Anterior cingulate cortex (tissue), 58 donors: ENCODE measurements at places on chromosomes 7 and 10.

DNA sequence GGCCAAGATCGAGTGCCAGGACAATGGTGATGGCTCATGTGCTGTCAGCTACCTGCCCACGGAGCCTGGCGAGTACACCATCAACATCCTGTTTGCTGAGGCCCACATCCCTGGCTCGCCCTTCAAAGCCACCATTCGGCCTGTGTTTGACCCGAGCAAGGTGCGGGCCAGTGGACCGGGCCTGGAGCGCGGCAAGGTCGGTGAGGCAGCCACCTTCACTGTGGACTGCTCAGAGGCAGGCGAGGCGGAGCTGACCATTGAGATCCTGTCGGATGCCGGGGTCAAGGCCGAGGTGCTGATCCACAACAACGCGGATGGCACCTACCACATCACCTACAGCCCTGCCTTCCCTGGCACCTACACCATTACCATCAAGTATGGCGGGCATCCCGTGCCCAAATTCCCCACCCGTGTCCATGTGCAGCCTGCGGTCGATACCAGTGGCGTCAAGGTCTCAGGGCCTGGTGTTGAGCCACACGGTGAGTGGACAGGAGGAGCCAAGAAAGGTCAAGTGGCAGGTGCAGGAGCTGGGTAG, 14.6 kb downstream of the FLNC start:
- DNase-seq: no peak

DNA sequence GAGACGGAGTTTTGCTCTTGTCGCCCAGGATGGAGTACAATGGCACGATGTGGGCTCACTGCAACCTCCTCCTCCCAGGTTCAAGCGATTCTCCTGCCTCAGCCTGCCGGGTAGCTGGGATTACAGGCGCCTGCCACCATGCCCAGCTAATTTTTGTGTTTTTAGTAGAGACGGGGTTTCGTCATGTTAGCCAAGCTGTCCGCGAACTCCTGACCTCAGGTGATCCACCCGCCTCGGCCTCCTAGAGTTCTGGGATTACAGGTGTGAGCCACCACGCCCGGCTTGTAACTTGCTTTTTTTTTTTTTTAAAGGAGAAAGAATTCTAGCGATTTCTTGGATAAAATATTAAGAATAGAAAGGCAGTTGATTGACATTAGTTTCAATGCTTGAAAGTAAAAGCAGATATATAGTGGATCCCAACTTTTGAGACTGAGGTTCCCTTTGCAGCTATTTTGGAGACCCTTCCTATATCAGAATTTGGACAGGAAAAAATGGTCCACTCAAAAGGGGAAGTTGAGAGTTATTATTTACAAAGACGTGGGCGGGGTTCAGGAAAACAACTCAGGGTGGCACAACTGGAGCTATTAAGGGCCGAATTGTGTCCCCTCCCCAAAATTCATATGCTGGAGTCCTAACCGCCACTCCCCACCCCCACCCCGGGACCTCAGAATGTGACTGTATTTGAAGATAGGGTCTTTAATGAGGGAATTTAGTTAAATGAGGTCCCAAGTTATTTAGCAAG, 1.3 kb upstream of the ERCC6 start:
- DNase-seq: no peak

GRCh38 chr7:21948887-21949540, 3.3 kb upstream of the CDCA7L start:
- no peak for DNase-seq

DNA sequence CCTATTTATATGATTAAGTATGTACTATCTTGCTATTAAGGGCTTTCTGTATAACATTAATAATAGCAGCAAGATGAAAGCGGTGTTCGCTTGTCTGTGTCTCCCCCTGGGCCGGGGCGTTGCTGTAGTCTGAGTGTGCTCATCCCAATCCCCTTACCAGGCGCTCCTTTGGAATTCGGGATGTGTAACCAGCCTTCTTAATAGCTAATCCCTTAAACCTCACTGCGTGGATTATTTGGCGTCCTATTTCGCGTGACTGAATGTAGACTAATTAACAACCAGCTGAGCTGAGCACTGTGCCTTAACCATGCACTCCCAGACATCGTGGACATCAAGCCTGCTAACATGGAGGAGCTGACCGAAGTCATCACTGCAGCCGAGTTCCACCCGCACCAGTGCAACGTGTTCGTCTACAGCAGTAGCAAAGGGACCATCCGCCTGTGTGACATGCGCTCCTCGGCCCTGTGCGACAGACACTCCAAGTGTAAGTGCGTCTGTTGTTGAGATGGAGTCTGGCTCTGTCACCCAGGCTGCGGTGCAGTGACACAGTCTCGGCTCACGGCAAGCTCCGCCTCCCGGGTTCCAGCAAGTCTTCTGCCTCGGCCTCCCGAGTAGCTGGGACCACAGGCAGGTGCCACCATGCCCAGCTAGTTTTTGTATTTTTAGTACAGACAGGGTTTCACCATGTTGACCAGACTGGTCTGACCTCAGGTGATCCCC, 36.6 kb downstream of the BNIP3 start:
- no peak for DNase-seq

- no peak for DNase-seq
Measured at GRCh38 chr7:70504254-70504653, 627.7 kb upstream of the GALNT17 start.

- DNase-seq: no peak
Measured at GRCh38 chr7:44891372-44891771, 6.0 kb upstream of the PURB start.

GRCh38 chr10:13857451-13857850, 270.7 kb downstream of the PRPF18 start:
- no peak for DNase-seq

DNA sequence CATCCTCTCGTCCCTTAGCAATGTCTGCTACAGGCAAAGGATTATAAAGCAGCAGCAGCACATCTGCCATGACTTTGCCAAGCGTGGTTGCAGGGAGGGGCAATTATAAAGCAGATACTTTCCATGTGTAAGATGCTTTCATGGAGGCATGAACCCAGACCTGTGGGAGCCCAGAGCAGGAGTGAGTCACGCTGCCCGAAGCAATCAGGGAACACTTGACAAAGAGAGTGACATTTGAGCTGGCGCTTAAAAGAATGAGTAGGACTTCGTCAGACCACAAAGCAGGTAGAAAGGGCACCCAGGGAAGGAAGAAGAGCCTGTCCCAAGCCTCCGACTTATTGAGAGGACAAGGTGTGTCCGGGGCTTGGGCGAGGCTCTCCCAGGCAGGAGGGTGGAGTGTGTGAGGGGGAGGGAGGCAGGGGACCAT, 147.2 kb downstream of the MYOF start:
- DNase-seq: no peak

DNA sequence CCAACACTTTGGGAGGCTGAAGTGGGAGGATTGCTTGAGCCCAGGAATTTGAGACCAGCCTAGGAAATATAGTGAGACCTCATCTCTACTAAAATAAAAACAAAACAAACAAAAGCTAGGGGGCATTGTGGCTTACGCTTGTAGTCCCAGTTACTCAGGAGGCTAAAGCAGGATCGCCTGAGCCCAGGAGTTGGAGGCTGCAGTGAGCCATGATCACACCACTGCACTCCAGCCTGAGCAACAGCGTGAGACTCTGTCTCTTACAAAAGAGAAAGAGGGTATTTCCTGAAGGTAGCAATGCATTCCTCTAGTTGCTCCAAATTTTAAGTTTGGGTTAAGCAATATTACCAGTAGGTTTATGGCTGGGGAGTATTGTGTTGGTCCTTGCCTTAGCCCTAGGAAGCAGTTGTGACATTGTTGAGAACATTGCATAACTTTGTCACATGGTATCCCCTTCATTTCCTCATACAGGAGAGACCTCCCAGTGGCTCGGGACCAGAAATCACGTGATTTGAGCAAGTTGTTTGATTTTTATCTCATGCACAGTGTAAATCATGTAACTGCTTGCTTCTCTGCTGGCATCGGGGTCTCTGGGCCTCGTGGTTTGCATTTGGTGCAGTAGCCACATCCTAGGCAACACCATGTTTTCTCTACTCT, 23.3 kb upstream of the SMARCD3 start:
- DNase-seq: no peak

GRCh38 chr7:157080111-157080730, 58.5 kb upstream of the UBE3C start:
- DNase-seq: no peak

- DNase-seq: no peak
Measured at GRCh38 chr10:93469454-93469853, 12.7 kb downstream of the MYOF start.

- no peak for DNase-seq
Measured at GRCh38 chr10:74994854-74995253, 116.6 kb upstream of the SAMD8 start.

DNA sequence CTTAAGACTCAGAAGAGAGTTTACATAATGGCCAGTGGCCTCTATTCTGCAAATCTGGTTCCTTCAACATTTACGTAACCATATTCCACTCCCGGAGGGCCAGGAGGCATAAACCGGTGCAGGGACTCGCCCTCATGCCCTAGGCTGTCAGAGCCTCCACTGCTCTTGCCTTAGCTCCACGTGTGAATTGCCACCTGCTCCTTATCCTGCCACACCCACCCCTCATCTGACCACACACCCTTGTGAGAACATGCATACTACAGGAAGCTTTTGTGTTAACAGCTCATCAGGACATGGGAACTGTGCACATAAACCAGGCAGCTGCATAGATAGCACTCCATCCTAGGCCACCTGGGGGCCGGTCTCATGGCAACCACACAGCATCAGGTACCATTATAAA, 146.7 kb upstream of the PFKP start:
- DNase-seq: no peak

- DNase-seq: no peak
Measured at GRCh38 chr7:135847242-135847641, 98.6 kb upstream of the FAM180A start.

DNA sequence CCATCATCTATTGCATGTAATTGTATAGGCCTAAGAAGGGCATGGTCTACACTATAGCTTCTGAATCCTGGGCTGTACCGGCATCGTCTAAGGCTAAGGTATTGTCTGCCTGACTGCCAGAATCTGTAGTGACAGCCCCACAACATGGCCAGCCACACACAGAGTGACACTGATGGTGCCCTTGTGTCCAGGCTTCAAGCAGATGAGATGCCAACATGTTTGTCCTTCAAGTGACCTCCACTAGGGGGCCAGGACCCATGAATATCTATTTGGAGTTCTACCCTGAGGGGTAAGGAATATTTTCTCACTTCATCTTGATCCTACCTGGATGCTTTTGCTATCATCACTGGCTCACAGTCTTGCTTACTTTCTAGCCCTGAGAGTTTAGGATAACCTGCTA, 1.5 kb downstream of the CYP3A7 start:
- DNase-seq: no peak

- DNase-seq: no peak
Measured at GRCh38 chr10:2279711-2280110, 542.4 kb upstream of the ADARB2 start.

GRCh38 chr7:120021085-120021484, 251.9 kb upstream of the KCND2 start:
- no peak for DNase-seq

DNA sequence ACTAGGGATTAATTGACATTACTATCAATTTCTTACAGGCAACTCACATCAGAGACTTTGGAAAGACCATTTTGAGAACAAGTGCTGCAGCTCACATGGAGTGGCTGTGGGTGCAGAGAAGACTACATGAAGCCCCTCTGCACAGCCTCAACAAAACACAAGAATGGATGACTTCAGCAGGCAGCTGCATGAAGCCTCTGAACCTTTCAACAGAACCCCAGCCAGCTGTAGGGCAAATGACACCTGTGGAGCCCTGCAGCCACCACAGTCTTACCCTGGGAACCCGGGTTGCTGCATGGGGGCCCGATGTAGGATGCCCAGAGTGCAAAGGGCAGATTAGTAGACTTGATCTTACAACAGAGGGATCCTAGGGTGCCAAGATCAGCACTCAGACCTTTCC, 62.0 kb upstream of the CAMK2B start:
- DNase-seq: no peak

- no peak for DNase-seq
Measured at GRCh38 chr10:79340646-79341244, 6.5 kb upstream of the PPIF start.

DNA sequence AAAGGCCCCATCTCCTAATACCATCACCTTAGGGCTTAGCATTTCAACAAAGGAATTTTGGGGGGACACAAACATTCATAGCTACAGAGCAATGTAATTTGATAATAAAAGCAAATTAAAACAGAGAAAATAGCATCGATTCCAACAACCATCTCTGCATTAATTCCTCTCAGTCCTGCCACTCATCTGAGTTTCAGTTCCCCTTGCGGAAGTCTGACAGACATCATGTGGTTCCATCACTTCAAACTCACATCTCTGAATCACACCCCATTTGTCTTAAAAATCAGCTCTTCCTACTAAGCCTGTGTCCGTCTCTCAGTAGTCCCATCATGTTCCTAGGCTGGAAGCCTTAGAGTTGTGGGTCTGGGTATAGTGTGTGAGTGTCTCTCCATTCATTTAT, 3.6 kb downstream of the ADCK2 start:
- DNase-seq: no peak

- no peak for DNase-seq
Measured at GRCh38 chr7:30148426-30148825, 13.6 kb downstream of the MTURN start.

GRCh38 chr10:69742928-69743602, 58.6 kb upstream of the COL13A1 start:
- no peak for DNase-seq

DNA sequence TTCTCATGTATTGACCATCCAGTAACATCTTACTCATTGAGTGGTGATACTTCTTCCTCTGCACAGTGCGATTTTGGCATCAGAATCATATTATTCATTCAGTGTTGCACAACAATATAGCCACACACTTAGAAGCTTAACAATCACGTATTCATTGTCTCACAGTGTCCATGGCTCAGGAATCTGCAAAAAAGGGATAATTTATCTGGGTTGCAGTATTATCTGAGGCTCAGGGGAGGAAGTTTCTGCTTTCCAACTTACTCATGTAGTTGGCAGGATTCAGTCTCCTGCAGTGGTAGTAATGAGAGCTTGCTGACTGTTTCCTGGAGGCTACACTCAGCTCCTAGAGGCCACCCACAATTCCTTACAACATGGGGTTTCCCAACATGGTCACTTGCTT, 803.6 kb downstream of the SORCS1 start:
- DNase-seq: no peak

DNA sequence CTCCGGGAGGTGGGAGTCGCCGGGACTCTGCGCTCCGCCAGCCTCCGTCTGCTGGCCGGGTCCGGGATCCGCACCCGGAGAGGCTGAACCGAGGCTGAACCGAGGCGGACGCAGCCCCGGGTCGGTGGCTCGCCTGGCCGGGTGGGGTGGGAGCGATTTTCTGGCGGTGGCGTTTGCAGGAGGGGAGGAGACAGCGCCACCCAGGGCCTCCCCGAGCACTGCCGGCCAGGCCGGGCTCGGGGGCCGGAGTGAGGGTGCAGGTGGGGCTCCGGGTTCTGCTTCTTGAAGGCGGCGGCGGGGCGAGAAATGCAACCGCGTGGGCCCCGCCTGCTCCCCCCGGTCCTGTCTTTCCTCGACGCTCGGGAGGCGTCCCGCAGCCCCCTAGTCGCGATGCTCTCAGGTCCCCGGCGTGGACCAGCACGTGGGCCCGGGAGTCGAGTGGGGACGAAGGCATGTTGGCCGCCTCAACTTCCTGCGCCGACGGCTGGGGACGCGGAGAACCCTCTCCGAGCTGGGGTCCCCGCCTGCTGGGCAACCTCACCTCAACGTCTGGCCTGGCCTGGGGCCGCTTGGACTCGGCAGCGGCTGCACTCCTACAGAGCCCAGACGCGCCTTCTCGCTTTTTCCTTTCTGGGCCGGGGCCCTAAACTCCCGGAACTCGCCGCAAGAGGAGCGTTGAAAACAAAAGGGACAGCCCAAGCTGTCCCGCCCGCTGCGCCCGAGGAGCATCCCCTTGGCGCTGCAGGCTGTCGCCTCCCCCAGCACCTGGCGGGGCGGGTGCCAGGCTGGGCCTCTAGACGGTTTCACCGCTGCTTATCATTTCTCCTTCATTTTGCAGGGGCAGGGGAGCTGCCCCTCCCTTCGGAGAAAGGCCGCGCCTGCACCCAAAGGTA, 25.2 kb upstream of the VAX1 start:
- DNase-seq: no peak
